Right ventricle myocardium inferior (tissue), 1 donor: ENCODE measurements at places on chromosomes 5 and 9.
A peak's percentile ranks its signal among the peaks of the same experiment; 100 is the strongest.

DNA sequence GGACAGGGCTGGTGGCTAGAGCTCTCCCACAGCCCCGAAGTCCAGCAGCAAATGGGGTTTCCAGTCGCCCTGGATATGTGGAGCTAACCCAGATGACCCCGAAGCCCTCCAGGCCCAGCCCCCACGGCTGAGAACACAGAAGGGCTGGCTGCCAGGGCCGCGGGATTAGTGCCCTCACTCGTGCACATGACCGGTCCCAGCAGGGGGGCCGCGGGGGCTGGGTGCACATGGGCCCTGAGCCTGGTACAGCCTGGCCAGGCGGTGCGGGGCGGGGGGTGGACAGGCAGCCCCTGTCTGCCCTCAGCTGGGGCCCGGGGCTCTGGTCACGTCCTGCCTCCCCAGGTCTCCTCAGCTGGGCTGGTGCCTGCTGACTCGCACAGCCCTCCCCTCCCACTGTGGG, 5.9 kb downstream of the SSNA1 start:
- DNase-seq, result peak; percentile 77

- DNase-seq, result no peak
Observed at GRCh38 chr9:82320566-82320965, 332.0 kb downstream of the SPATA31D1 start.

DNA sequence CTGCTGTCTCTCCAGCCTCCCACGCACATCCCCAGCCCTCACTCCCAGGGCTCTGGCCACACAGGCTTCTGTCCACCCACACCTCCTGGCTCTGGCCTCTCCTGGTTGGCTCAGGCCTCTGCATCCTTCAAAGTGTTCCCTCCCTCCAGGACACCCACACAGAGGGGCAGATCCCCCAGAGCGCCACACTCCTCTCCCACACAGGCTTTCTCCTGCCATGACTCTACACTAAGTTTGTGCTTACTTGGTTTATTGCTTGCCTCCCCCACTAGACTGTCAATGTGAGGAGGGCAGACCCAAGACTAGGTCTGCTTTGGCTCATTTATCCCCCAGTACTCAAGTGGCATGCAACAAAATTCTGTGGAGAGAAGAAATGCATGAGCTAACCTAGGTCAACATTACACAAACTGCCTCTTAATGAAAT, 67.0 kb upstream of the SPOCK1 start:
- no peak for DNase-seq

GRCh38 chr5:26339576-26339975, 698.8 kb downstream of the CDH9 start:
- no peak for DNase-seq

- DNase-seq, result no peak
Observed at GRCh38 chr5:57432876-57433275, 49.7 kb downstream of the ACTBL2 start.

- no peak for DNase-seq
Observed at GRCh38 chr5:82466986-82467561, 188.9 kb upstream of the RPS23 start.

- no peak for DNase-seq
Observed at GRCh38 chr9:31519011-31519410, 865.4 kb upstream of the ACO1 start.

- no peak for DNase-seq
Observed at GRCh38 chr5:130605234-130605633, 559.8 kb downstream of the HINT1 start.

GRCh38 chr9:92385001-92385400, 19.4 kb downstream of the OGN start:
- DNase-seq, result no peak

GRCh38 chr5:38535845-38536244, 20.6 kb downstream of the LIFR start:
- DNase-seq, result no peak

- DNase-seq, result no peak
Observed at GRCh38 chr9:136793086-136793946, 2.2 kb downstream of the TMEM141 start.

GRCh38 chr9:130380920-130381469, 63.8 kb upstream of the ASS1 start:
- DNase-seq, result no peak

- no peak for DNase-seq
Observed at GRCh38 chr5:142669477-142669876, 16.4 kb downstream of the FGF1 start.

DNA sequence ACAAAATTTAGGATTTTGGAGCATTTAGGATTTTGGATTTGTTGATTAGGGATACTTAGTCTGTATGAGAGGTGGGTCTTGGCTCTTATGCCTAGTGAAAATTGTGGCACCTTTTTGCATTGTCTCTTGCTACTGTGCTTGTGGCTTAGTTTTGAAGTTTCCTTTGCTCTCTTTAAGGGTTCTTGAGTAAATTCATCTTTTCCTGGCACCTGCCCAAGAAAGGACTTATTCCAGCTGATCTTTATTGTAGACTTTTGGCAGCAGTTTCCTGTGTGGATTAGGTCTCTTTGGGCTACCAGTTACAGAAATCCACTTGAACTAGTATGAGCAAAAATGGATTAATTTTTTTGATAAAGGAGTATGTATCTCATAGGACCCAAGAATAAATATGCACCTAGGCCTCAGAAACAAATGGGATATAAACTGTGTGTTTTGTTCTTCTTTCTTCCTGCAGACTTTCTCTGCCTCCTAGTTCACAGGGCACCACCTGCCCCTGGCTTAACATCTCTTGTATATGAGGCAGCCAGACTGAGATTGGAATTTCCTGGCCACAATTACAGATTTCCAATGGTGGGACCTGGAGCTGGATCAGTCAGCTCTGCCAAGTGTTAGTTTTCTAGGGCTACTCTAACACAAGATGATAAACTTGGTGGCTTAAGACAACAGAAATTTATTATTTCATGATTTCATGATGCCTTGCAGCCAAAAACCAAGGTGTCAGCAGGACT, 44.6 kb downstream of the FOCAD start:
- no peak for DNase-seq

DNA sequence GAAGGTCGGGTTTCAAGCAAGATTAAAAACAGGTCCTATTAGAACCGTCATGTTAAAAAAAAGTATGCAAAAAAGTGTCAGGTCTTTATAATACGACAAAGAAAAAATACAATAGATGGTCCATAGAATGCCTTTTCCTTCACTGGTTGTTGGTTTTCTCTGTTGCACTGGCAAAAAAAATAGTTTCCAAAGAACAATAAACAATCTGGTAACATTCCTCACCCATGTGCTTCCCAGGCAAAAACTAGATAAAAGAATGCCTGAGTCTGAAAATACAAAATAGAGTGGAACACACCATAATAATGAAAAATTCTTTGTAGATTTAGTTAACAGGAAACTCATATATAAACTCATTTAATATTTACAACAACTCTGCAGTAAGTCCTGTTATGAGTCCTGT, 590.0 kb upstream of the DMAC1 start:
- DNase-seq, result no peak

DNA sequence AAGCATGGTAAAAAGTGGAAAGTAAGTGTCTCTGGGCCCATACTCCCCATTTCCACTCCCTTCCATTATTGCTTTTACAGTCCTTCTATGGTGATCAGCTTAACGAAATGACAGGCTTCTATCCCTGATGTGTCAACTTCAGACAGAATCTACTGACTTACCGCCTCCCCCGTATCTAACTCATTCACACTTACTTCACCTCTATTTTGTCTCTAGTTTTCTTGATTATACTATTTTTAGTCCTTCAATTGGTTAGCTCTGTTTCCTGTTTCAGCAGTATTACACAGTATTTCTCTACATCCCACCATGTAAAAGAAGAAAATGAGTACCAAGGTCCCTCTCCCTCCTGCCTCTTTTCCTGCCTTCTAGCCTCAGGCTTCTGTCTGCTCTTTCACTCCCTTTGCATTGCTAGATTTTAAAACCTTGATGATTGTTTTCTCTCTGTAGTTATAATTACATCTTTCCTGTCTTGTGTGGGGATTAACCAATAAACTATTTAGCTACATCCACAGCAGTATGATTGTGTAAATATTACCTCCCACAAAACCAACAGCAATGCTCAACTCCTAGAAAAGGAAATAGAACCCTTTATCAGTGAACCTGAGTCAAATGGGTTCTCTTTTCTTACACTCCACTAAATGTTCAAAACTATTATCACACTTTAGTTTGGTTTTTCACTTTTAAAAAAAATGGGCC, 53.4 kb downstream of the GNAQ start:
- no peak for DNase-seq

- DNase-seq, result no peak
Observed at GRCh38 chr5:56269216-56269927, 36.2 kb upstream of the ANKRD55 start.

DNA sequence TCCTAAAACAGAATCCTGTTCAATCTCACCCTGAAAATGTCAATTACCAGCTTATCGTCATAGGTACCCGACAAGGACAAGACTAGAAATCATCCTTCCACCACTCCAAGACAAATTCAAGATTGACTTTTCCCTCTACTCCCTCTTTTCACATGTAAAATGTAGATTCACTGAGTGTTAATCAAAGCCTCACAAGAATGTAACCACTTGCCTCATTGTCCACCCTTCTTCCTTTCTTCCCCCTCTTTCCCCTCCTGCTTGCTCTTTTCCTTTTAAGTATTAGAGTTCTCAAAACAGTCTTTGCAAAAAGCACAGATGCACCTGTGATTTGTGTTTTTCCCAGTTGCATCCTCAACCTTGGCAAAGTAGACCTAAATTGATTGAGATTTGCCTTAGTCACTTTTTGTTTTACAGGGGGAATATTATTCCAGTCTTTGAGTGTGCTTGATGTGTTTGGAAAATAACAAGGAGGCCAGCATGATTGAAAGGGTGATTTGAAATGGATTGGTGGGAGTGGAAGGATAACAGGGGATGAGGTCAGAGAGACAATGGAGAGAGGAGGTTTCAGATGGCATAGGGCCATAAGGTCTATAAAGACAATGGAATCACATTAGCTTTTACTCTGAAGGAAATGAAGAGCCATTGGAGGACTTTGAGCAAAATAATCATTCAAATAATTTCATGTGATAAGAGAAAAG, 231.3 kb upstream of the TYRP1 start:
- no peak for DNase-seq

DNA sequence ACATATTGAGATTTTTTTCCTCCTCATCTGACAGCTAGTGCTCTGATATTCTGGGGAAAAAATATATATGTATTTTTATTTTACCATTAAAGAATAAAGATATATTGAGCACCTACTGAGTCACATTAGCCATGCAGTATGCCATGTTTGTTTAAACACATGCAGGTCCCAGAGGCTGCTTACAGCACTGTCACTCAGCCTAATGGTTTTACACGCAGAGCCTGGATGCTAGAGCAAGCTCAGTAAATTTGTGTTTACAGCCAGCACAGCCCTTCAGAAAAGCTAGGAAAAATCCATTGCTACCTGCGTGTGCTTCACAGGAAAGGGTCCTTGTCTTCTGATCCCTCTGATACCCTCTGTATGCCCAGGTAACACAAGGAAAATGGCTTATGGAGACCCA, 146.2 kb downstream of the SEMA6A start:
- DNase-seq, result no peak

DNA sequence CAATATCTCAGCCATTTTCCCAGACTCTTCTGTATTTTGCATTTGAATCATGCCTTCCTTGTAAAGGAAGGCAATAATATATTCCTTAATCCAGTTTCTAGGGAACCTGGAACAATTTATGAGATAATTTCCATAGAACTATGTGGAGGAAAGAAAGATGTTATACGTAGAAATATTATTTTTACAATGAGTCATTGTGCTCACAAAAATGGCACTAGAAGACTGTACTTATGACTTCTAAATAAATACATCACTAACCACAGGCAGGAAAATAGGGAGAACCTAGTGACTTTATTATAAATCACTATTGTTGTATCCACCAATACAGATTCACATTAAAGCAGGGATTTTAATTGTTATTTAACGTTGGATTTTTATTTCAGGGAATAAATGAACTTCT, 87.6 kb downstream of the FBXO38 start:
- no peak for DNase-seq

- DNase-seq, result no peak
Observed at GRCh38 chr5:56574778-56575177, 240.6 kb upstream of the MAP3K1 start.

DNA sequence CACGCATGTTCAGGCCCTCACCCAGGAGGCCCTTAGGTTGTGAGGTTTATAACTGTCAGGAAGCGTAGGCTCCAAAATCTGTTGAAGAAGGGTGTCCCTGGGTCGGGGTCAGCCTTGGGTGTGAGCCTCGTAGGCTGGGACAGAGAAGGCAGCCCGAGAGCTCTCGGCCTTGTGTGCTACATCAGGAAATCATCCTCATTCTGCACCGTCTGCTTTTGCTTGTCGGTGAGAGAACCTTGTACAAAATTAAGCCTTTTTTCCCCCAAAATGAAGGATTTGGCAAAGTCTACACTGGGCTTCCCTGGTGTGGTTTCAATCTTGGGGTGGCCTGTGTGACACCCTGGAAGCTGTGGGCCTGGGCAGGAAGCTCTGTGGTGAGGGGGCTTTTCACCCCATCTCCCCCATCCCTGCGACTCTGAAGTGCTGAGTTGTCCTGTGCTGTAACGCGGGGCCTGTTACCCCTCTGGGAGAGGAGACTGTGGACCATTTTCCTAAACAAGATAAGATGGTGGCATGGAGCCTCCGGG, 55.3 kb downstream of the AHRR start:
- DNase-seq, result no peak

DNA sequence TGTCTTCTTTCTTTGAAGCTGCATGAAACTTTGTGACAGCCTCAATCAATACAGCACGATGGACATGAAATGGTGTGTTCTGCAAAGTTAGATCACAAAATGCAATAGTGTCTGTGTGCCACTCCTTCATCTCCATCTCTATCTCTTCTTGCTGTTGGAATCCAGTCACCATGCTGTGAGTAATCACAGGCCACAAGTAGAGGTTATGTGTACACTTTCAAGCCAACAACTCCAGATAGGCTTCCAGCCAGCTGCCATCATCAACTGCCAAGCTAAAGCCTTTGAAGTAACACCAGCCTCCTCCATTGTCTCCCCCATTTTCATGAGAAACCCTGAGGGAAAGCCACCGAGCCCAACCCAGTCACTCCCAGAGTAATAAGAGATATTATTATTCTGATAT, 360.6 kb downstream of the PTPRD start:
- DNase-seq, result peak; percentile 68

GRCh38 chr5:58406394-58406793, 53.5 kb downstream of the PLK2 start:
- no peak for DNase-seq

DNA sequence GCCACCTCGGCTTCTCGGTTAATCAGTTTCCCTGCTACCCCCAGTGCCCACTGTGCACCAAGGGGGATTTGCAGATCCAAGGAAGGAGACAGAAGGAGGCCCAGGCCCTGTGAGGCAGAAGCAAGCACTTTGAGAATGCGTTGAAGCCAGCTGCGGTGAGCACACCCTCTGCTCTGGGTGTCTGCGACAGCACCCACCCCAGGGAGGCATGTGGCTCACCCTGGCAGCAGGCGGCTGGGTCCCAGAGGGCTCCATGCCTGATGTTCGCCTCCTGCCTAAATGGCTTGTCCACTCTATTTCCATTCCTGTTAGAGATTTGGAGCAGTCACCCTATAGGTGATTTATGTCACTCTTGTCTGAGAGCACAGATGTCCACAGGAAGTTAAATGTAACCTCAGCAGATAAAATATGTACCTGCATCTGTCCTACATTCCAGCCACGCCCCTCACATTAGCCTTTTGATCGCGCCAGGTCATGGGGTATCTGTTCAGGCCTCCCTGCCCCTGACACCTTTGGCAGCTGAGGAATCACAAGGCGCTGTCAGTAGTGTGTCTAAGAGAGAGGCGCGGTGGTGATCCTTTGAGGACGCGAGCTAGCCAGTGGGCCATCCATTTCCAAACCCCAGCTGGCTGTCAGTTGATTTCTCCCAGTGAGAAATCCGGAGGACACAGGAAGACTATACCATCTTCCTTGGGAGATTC, 28.1 kb downstream of the PTGES2 start:
- DNase-seq, result no peak

- DNase-seq, result no peak
Observed at GRCh38 chr9:88652876-88653275, 117.9 kb downstream of the NXNL2 start.
